Melanocyte of skin (primary cell): ENCODE measurements at places on chromosomes 12 and 14. TPM values are rescaled to one million over a fixed set of nuclear protein-coding genes. Genes with fewer than 3 reads are reported as not detected.

ST8SIA1 gene
- total RNA-seq, result 13.3 and 17.4 TPM in 2 replicates

FBXO21 gene
- total RNA-seq, result 29.6 and 81.4 TPM in 2 replicates

OR11H7 gene
- total RNA-seq, result not detected in 2 replicates

OR6C75 gene
- not detected in 2 replicates for total RNA-seq

INSM2 gene
- total RNA-seq, result not detected in 2 replicates

NTS gene
- 0.15 TPM in 1 of 2 replicates, not detected in the other for total RNA-seq

SPX gene
- total RNA-seq, result 1.7 and 1.8 TPM in 2 replicates

AQP5 gene
- total RNA-seq, result not detected in 2 replicates

SMARCD1 gene
- 64.0 and 69.8 TPM in 2 replicates for total RNA-seq

RBP5 gene
- total RNA-seq, result not detected in 2 replicates

KRT71 gene
- total RNA-seq, result not detected in 2 replicates

MGAT4C gene
- total RNA-seq, result under 0.01 TPM in 2 replicates

ADAM20 gene
- total RNA-seq, result 0.33 and 0.62 TPM in 2 replicates

SIX4 gene
- total RNA-seq, result under 0.01 and 0.36 TPM in 2 replicates

LTB4R2 gene
- 3.3 and 6.2 TPM in 2 replicates for total RNA-seq

TAS2R20 gene
- total RNA-seq, result 3.9 and 4.3 TPM in 2 replicates

PAPLN gene
- 4.1 and 6.9 TPM in 2 replicates for total RNA-seq

METTL25 gene
- 5.9 and 17.8 TPM in 2 replicates for total RNA-seq

RFLNA gene
- total RNA-seq, result 0.31 and 1.3 TPM in 2 replicates

ADCY4 gene
- 0.34 and 0.36 TPM in 2 replicates for total RNA-seq

PPP2R5C gene
- 84.3 and 132 TPM in 2 replicates for total RNA-seq

MYO1H gene
- total RNA-seq, result not detected in 2 replicates

PRICKLE1 gene
- total RNA-seq, result under 0.01 and 0.31 TPM in 2 replicates

CLEC4A gene
- not detected in 2 replicates for total RNA-seq

ATP5F1B gene
- 644 and 739 TPM in 2 replicates for total RNA-seq
